ENCODE measurements at places on chromosomes 5 and 9.

DNA sequence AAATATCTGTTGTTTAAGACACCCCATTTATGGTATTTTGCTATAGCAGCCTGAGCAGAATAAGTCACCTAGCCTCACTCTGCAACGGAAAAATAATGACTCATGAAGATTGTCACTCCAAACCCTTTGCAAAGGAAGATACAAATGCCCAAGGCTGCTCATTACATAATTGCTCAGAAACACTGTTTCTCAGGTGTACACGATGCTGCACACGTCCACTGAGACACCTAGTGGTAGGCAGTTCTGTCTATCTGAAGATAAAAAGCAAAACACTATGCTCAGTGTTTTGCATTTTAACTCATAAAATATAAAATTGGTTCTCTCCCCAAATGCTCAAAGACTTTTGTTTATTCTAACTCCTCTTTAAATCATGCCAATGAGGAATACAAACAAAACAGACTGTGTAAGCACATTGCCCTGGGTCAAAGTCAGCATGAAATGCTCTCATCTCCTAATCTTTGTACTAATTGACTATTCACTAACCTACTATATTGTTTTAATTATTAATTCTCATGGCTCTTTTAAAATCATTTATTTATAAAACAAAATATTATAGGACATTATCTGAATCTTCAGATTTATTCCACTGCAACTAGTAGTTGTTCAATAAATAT lies 7.7 kb upstream of the TSLP start:
- no peak for DNase-seq

GRCh38 chr5:160787240-160787639 lies 64.8 kb downstream of the ATP10B start:
- no peak for DNase-seq

- no peak for DNase-seq
Observed at GRCh38 chr5:67623078-67623477, 426.5 kb upstream of the CD180 start.

- no peak for DNase-seq
Observed at GRCh38 chr5:10654566-10654965, 90.7 kb downstream of the ANKRD33B start.

- no peak for DNase-seq
Observed at GRCh38 chr9:79742110-79742721, 170.5 kb downstream of the TLE4 start.

DNA sequence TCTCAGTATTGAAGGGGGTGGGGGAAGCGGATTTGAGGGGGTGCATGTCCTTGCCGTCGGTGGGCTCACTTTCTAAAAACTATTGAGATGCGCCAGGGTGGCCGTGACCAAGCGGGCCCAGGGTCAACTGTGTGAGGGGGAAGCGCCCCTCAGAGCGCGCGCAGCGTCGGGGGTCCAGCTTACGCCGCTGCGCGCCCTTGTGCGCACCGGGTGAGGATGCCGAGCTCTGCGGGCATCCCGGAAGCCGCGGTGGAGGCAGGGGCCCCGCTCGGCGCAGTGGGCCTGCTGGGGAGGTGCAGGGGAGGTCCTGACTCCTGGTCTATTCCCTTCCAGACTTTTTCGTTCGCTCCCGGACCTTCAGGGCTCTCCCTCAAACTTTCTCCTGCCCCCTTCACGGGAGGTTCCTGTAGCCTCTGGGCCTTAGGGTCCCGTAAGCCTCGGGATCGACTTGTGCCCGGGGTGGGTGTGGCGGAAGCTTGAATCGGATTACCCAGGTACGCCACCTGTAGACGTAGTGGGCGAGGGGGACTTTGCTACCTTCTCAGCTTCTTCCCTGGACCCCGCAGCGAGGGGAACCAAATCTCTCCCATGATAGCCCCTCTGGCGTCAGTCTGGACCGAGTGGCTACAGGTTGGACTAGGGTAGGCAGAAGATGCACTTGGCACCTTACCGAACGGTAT lies 2.5 kb upstream of the PRDM6 start:
- DNase-seq: no peak

GRCh38 chr9:124517600-124517999 lies 10.4 kb upstream of the NR5A1 start:
- DNase-seq: no peak

GRCh38 chr5:54040804-54041203 lies 269.6 kb downstream of the ARL15 start:
- DNase-seq: no peak

- no peak for DNase-seq
Observed at GRCh38 chr9:128118472-128118857, 9.1 kb downstream of the PTGES2 start.

DNA sequence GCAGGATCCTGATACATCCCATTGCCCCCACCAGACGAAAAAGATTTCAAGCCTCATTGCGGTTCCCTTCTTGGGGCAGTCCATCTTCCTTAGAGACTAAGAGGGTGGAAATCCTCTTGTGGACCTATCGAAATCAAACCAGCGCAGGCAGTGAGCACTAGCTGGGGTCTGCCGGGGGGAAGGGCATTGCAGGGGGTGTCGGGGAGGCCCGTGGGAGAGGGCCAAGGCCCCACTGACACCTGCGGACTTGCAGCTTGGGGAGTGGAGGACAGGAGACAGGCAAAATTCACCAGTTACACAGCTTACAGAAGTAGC lies 522 bp downstream of the BTNL9 start:
- DNase-seq: no peak

- DNase-seq: no peak
Observed at GRCh38 chr5:148454576-148454975, 70.8 kb downstream of the FBXO38 start.

All from brain microvascular endothelial cell (primary cell).